Kidney epithelial cell (primary cell): ENCODE measurements at places on chromosomes 4 and X. TPM values are rescaled to one million over a fixed set of nuclear protein-coding genes. Genes with fewer than 3 reads are reported as not detected.

The FGA gene
- total RNA-seq, result not detected in 2 replicates

DNA sequence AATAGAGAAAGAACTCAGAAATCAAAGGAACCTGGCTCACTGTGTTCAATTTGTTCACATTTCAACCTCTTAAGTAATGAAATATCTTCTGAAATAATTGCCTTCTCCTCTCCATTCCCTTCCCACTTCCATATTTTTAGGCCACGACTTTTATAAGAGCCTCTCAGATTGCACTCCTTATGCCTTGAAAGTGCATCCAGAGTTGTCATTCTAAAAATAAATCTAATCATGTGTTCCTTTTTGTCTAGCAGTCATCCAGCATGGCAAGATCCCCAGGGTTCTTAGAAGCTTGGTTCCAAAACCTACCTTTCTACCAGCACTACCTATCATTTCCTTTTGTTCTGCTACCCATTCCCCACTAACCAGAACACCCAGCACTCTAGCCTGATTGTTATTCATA lies 42.4 kb upstream of the RPA4 start:
- DNase-seq, result no peak

GRCh38 chr4:167883266-167883665 lies 209.1 kb upstream of the ANXA10 start:
- DNase-seq, result no peak

- peak; percentile 32 for DNase-seq
Observed at GRCh38 chrX:41596596-41596995, 92.2 kb upstream of the GPR34 start.

DNA sequence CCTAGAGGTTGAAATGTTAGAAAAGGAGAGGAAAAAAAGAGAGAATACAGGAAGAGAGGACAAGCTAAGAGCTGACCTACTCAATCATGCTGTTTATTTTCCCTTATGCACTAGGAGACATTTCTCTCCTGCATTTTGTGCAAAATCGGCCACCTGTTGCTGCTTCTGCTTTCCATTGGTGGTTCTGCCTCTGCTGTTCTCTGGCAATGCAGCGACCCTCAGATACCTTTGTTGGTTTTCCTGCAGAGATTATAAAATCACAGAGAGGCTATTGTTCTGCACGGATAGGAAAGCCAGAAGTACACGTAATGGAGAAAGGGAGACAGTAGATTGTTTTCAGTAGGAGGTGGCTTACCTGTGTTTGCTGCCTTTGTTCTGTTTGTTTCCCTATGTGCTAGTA lies 108.9 kb downstream of the UNC5C start:
- no peak for DNase-seq

DNA sequence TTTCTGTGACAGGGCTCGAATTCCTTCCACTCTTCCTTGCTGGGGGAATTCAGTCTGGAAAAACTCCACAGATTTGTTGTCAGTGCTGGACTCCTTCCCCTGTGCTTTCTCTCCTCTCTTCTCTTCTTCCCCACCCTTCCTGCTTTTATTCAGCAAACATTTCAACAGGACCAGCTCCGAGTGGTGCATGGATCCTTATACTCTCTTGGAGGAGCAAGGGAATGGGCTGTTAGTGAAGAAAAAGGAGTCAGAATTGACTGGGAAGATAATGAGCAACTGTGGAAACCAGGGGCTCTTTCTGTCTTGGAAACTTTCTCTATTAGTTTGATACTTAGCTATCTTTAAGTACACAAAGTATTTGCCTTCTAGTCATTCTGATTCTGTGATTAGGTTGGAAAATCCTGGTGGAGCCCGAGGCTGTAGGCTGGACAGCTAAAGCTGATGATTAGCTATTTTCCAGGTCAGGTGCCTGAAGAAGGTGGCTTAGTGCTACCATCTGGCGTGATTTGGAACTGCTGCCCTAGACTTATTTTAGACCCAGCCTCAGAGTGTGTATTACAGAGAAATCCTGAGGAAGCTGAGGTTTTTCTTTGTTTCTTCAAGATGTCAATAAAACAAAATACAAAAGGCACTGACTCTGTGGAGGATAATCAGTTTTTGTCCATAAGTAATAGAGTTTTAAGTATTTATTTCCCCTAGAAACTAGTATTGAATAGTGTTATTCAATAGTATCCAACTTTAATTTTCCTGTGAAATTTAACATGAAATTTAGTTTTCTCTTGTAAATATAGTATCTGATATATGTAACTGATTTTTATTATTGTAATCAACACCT lies 38.4 kb downstream of the NAP1L5 start:
- DNase-seq, result peak; percentile 45

- no peak for DNase-seq
Observed at GRCh38 chr4:13706716-13707115, 79.2 kb upstream of the BOD1L1 start.

GRCh38 chrX:14032406-14032805 lies 2.7 kb upstream of the GEMIN8 start:
- DNase-seq, result no peak

GRCh38 chrX:110755061-110755460 lies 40.6 kb downstream of the CHRDL1 start:
- no peak for DNase-seq

DNA sequence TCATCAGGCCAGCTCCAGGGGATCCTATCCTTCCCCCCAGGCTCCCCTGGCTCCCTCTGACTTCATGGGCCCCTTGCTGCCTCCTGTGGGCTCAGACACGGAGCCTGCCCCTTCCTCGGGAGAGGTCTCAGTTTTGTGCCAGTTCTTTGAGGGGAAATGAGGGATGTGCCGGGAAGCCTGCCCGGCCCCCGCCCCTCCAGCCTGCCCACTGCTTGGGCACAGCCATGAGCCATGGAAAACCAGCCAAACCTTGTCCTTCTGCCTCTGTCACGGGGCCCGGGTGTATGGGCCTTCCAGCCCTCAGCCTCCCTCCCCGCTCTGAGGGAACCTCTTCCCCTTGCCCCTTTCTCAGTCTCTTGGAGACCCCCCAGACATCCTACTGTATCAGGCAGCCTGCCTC lies 6.8 kb downstream of the BGN start:
- no peak for DNase-seq
